Transverse colon (tissue), 4 donors: ENCODE measurements at places on chromosomes 2 and 18.
A peak's percentile ranks its signal among the peaks of the same experiment; 100 is the strongest.

- peak; percentile 82 for DNase-seq
Measured at GRCh38 chr2:178193823-178194599, at the start of gene OSBPL6. Gene OSBPL6 (plus strand): TSS chr2:178194512. CDS start chr2:178306185, 111,673 bp downstream.

GRCh38 chr2:8461341-8461740 is 220.5 kb upstream of the ID2 start:
- no peak for DNase-seq

DNA sequence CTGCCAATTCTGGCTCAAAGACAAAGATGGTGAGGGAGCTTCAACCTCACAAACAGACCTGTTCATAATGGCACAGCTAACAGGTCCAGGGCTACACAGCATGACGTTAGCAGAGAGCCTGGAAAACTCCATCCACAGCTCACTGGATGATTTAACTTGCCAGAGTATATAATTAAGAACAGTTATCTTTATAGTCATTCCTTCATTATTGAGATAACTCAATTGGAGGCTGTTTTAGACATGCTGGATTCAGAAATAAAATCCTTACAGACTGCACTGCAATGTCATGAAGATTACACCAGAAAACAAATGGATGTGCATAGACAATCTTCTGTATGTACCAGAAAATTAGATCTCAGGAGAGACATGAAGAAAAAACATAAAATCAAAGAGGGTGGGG is 55.1 kb upstream of the LYPD1 start:
- DNase-seq = no peak

- no peak for DNase-seq
Measured at GRCh38 chr2:11955884-11956291, 209.5 kb downstream of the LPIN1 start.

GRCh38 chr18:21398121-21398520 is 156.1 kb downstream of the GREB1L start:
- no peak for DNase-seq
